ENCODE measurements at places on chromosomes 2 and 18.

DNA sequence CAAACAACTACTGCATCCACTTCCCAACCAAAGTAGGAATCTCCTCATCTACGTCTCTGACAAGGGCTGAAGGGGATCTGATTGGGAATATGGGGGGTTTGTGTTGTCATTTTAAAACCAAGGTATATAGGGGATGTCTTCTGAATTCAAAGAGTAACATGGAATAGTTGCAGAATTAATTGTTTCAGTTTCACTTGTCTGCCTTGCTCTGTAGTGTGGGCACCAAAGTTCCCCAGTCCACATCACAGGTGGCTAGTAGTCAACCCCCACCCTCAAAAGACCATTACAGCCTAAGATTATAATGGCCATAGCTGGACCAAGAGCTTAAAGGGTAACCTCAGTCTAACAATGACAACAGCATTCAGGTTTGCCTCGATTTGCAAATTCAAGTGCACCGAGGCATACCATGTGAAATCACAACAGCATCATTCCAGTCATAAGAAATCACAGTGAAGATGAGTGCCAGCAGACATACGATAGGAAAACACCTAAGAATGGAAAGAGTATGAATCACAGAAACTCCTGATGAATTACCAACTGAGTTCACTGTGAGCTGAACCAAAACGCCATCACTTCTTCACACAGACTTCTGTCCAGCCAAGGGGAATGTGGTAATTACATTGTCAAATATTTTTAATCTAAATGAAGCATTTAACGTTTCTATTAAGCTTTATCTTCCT, 52.4 kb downstream of the MYO5B start:
- DNase-seq = no peak

DNA sequence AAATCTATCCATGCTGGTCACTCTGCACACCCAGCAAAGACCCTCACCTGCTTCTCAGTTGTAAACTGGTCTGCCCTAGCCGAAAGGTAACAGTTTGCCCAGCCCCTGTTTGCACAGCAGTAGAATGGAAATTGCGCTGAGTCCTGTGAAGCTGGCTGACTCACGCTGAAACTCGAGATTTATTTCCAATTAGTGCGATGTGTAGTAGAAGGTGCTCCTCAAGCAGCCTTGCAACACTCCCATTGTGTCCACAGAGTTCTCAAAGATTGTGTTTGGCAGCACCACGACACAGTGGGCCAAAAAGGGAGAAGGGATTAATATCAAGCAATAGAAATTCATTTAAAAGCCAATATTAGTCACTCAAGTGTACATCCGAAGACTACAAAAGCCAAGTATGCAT, 21.7 kb upstream of the APCDD1 start:
- no peak for DNase-seq

GRCh38 chr2:68994864-68995263, 18.1 kb upstream of the ANTXR1 start:
- no peak for DNase-seq

GRCh38 chr2:231212329-231212845, 14.0 kb downstream of the ARMC9 start:
- no peak for DNase-seq

GRCh38 chr2:107607473-107607872, 219.2 kb upstream of the RGPD4 start:
- DNase-seq = no peak

- no peak for DNase-seq
These were observed 319.1 kb upstream of the MEX3C start for GRCh38 chr18:51516478-51517038.

DNA sequence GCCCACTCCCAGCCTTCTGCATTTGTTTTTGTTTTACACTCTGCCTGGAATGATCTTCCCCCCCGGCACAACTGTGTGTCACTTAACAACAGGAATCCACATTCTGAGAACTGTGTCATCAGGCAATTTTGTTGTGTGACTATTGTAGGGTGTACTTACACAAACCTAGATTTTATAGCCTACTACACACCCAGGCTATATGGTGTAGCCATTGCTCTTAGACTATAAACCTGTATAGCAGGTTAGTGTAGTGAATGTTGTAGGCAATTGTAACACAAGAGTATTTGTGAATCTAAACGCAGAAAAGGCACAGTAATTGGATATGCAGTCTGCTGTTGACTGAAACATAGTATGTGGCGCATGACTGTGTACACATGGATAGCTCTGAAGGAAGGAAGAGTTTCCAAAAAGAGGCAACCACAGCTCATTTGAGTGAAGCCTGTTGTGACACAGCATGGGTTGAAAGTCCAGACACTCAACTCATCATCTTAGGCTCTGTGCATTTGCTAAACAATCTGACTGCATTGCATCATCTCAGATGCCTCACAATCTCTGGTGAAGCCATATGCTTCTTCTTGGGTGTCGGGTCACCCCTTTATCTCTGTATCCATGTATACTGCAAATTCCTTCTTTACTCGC, 506.6 kb upstream of the SPHKAP start:
- DNase-seq = no peak

GRCh38 chr18:38487521-38487920, 921.9 kb upstream of the CELF4 start:
- no peak for DNase-seq

DNA sequence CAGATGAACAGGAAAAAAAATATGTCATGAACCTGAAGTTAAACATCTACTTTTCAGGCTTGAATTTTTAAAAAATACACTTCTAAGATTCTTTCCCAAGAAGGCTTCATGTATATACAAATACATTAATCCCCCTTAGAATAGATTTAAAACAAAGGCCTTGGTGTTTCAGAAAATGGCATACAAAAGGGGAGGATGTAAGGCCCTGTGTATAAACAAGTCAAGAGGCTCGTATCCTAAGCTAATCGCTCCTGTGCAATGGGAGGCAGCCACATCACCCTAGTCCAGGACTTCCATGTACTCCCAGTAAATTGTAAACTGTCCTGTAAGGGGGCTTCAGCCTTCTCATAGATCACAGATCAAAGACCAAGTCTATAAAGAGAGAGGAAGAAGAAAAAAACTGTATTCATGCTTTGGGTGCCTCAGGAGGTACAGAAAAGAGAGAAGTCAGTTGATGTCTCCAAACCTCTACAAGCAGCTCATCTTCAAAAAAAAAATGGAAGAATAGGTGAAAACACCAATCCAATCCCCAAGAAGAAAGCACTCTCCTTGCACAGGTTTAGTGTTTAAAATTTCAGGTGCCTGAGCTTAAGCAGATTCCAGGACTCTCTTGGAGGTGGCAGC, 53.9 kb downstream of the ANKRD44 start:
- no peak for DNase-seq

DNA sequence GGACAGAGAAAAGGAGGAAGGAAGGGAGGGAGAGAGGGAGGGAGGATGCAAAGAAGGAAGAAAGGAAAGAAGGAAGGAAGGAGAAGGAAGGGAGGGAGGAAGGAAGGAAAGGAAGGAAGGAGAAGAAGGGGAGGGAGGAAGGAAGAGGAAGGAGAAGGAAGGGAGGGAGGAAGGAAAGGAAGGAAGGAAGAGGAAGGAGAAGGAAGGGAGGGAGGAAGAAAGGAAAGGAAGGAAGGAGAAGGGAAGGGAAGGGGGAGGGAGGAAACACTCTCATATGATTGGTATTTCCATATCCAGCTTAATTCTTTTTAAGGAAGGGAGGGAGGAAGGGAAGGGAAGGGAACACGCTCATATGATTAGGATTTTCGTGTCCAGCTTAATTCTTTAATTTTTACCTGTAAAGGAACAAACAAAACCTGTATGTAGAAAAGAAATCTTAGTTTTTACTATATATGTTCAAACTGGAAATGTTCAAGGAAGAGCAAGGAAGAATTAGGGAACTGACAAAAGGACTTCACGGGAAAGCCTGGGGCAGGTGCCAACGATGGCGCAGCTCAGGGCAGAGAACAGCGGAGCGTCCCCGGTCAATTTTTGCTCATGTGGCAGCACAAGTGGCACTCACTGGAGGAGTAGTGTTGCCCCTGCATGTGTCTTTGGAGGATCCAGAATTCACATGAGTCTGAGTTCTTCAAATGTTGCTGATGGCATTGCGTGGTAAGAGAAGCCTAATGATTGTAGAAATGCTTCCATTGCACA, 228.6 kb downstream of the ZNF516 start:
- no peak for DNase-seq

DNA sequence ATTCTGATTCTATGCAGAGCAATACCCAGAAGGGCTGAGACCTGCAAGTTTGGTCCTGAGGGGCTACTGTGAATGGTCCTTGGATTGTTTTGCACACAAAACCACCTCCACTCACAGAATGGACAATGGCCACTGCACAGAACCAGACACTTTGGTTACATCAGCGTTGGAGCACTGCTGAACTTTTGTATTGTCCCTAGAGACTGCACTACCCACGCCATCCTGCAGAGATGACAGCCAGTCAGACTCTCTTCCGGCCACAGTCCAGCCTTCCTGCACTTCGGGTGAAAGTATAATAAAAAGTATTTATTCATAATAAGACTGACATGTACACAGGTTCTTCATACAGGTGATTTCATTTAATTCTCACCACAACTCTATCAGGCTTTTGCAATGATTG, 35.7 kb downstream of the CELF4 start:
- no peak for DNase-seq

GRCh38 chr2:45176390-45176789, 167.1 kb upstream of the SIX2 start:
- no peak for DNase-seq

DNA sequence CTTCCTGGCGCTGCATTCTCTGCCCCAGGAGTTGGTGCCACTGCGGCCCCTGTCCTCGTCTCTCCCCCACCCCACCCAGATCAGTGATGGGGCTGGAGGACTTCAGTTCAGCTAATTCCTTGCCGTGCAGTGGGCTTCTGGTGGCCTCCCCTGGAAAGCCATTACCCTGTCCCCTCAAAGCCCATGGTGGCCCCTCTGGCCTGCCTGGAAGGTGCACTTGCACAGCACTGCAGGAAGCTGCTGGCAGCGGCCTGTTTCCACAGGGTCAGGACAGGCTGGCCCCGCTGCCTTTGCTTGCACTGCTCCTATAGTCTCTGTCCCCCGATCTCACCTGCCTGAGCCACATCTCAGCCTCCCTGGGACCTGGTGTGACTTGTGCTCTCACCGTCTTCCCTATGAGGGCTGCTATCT, 105.1 kb downstream of the USP40 start:
- DNase-seq = no peak

- no peak for DNase-seq
These were observed 548 bp upstream of the FBLN7 start for GRCh38 chr2:112137516-112138158.

DNA sequence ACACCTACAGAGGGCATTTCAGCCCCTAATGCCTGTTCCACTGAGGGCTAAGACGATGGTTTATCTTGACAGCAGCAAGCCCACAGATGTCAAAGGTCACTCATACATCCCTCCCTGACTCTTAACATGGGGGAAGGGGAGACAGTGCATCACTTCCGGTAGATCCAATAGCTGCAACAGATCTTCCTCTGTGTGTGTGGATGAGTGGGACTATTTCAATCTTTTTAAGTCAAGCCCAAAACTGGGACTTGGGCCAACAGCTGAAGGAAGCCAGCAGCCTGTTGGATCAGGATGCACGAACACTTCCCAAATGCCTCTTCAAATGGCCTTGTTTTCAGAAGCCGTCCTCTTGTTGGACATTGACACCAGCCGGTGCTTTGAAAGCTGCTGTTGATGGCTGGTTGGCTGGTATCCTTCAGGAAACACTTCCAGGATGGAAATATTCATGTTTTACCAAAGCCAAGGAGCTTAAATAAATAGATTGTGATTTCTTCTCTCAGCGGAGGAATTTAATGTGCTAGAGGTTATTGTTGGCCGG, 59.2 kb downstream of the IL1R2 start:
- no peak for DNase-seq

DNA sequence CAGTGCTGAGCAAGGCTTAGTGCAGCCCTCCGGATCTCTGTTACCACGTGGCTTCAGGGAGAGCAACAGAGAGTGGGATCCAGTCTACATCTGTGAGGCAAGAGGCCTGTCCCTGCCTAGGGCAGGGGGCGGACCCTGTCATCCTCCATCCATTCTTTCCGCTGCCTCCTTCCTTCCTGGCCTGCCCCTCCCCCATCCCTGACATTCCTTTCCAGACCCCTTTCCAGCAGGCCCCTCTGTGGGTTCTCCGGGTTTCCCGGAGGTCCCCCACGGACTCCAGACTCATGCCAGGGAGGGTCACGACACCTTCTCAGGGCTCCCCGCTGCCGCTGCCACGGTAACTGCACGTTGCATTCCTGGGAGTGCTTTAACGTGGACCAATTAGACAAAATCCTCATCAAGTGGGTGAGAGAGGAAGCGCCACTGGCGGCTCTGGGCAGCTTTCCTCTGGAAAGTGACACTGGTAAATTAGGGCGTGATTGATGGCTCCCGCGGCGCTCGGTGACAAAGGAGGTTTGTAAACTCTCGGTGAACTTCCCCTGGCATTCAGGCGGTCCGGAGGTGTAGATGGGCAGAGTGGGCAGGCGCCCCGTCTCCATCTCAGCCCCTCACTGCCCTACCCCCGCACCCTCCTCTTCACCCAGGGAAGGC, 11.4 kb downstream of the ATOH8 start:
- peak; percentile 80 for DNase-seq

DNA sequence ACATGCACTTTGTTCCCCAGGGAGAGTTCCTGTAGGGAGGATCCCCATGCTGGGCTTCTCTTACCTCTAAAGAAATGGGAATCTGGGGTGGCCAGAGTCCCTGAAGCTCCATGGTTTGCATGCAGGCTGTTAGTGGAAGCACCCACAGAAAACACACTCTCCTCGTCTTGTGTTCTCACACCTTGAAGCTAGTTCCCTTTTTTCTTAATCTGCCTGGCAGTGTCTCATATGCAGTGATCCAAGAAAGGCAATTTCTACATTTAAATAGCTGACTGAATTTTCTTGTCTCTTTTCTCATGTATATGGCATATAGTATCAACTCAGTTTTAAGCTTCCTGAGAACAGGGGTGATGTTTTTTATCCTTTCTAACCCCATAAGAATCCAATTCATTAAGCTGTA, 65.0 kb downstream of the LINC00305 start:
- no peak for DNase-seq

GRCh38 chr2:74290466-74291217, 52.6 kb downstream of the SLC4A5 start:
- no peak for DNase-seq

DNA sequence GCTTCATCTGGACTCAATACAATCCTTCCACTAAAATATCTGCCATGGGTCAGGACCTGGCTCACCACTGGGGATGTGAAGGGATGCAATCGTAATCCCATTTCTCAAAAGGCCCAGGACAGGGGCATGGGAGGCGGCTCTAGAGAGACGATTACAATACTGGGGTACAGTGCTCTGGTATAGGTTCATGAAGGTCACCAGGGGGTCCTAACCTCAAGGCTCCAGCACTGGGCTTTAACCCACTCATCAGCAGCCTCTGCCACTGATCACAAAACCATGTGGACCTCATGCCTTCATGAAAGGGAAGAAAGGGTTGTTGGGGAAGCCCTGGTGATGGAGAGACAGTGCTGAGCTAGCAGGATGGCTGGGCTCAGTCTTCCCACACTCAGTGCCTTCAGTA, 48.8 kb downstream of the ADD2 start:
- no peak for DNase-seq

Measured in NCI-H1105 (cell line).